Amniotic stem cell (primary cell): ENCODE measurements at places on chromosomes 12 and 14.

- no peak for DNase-seq
These were observed 463.9 kb downstream of the TMTC2 start for GRCh38 chr12:83150465-83151189.

DNA sequence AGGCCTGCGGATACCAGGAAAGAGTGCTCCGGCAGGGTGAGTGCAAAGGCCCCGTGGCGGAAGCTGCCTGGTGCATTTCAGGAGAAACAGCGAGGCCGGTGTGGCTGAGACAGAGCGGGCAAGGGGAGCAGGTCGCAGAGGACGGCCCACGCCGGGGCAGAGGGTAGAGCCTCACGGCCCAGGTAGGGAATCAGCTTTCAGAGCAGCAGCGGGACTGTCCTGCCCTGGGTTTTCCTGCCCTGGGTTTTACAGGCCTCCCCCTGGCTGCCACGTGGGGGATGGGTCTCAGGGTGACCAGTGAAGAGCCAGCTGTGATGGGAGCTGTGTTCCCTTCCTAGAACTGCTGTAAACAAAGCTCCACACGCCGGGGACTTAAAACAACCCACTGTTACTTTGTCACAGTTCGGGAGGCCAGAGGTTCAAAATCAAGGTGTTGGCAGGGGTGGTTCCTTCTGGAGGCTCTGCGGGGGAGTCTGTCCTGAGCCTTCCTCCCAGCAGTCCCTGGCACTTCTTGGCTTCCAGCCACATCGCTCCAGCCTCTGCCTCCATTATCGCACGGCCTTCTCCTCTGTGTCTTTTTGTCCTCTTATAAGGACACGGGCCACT, 10.4 kb downstream of the NCOR2 start:
- DNase-seq: no peak

- DNase-seq: peak; percentile 5
These were observed 50.6 kb downstream of the LRCOL1 start for GRCh38 chr12:132559652-132560363.

DNA sequence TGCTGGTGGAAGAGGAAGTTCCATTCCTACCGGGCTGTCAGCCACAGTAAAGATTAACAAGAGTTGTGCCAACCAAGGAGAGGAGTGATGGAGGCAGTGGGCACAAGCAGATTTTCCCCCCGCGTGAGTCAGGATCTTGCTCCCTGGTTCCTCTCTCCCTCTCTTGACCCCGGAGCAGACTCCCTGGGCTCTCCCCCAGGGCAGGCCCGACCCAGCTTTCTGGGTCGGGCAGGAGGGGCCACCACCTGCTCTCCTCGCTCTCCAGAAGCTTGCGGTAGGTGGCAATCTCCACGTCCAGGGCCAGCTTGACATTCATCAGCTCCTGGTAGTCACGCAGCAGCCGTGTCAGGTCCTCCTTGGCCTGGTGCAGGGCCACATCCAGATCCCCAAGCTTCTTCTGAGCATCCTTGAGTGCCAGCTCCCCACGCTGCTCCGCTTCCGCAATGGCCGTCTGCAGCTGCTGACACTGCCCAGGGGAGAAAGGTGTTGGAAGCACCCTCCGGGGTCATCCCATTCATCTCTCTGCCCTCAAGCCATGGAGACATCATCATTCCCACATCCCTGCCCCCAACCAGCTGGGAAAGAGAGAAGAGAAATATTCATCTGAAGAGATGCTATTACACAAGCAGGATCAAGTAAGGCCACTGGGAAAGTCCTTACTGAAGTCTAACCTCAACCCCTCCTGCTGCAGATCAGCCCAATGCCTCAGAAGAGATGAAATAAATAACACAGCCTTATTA, 9.0 kb upstream of the KRT4 start:
- no peak for DNase-seq

GRCh38 chr12:52156757-52157565, 34.9 kb downstream of the KRT80 start:
- no peak for DNase-seq

GRCh38 chr12:20305470-20305869, 62.9 kb upstream of the PDE3A start:
- no peak for DNase-seq

GRCh38 chr12:131644481-131644880, 66.4 kb upstream of the SFSWAP start:
- DNase-seq: no peak

DNA sequence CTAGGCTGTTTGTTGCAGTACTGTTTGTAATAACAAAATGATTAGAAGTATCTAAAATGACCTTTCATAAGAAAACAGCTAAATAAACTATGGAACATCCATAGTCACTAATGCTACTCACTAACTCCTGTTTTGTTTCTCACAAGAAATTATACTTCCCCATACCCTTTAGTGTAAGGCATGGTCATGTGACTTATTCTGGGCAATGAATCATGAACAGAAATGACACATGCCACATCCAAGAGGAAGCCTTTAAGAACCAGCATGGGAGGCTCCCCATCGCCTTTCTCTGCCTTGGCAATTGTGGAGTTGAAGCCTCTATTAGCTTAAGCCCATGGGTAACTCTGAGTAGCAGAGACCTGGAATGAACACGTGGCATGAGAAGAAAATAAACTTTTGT, 49.3 kb downstream of the KSR2 start:
- no peak for DNase-seq

DNA sequence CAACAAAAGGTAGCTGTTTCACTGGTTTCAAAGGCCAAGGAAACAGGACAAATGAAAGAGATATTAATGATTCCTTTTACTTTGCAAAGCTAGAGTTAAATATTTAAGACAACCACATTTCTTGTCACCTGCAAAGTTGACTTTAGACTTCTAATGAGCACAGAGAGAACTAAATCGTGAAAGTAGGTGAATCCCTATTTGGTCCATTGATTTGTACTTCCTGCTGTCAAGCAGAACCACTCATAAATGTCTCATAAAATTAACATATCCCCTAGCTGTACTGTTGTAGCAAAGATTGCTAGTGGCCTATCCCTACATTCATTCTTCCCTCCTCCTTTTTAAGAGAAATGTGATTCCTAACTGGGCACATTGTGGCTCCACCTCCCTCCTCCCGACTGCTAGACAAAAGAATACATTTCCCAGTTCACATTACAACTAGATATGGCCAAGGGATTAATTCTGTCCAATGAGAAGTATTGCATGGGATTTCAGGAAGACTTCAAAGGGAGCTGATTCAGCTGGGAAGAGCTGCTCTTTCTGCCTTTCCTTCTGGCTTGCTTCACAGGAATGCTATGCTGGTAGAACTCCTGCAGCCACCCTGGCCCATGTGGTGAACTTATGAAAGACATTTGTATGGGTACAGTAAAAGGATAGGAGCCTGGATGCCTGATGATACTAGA, 227.5 kb upstream of the ABCD2 start:
- DNase-seq: no peak

GRCh38 chr12:88914967-88915366, 334.7 kb upstream of the KITLG start:
- DNase-seq: no peak

DNA sequence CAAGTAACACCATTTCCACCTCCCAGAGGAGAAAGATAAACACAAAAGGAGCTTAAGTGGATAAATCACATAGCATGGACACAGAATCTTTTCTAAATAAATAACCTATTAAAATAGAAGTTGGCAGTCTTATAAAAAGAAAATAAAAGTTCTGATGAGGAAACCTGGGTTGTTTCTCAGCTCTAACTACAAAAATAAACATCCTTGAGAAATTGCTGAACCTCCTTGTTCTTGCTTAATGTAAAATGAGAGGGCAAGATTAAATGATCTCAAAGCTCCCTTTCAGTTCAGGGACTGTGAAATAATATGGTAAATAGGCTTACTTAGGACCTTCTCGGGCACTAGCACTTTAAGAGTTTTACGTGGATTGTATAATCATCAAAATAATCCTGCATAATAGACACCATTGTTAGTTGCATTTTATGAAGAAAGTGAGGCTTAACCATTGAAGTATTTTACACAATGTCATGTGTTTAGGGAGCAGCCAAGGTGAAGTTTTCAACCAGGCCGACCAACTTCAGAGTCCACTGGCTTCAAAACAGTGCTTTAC, 214.0 kb upstream of the NOVA1 start:
- DNase-seq: no peak

DNA sequence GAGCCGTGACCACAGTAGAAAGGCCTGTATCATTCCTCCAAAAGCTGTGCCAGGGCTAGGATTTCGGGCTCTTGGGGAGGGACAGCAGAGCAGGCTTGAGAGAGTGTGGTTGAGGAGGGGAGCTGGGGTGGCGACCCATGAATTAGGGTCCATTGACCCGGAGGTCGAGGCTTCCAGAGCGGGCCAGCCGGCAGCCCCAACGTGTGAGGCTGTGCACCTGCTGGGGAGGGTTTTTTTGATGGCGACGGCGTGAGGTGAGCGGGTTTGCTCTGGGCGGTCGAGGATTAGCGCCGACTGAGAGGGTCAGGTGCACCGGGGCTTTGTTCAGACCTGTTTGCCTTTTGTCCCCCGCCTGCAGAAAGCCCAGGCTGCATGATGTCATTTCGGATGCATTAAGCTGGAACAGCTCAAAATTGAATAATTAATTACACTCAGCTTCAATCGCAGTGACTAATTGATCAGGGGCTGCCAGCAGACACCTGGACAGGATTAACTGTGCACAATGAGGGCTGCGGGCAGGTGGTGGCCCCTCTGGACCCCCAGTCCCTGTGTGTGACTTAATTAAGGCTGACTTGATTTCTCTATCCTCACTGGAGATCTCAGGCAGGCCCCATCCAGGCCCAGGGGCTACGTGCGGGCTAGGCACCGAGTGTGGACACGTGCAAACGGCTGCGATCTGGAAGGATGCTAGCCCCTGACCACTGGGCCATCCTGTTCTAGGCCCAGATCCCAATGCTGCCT, 42.1 kb upstream of the MEG3 start:
- no peak for DNase-seq

DNA sequence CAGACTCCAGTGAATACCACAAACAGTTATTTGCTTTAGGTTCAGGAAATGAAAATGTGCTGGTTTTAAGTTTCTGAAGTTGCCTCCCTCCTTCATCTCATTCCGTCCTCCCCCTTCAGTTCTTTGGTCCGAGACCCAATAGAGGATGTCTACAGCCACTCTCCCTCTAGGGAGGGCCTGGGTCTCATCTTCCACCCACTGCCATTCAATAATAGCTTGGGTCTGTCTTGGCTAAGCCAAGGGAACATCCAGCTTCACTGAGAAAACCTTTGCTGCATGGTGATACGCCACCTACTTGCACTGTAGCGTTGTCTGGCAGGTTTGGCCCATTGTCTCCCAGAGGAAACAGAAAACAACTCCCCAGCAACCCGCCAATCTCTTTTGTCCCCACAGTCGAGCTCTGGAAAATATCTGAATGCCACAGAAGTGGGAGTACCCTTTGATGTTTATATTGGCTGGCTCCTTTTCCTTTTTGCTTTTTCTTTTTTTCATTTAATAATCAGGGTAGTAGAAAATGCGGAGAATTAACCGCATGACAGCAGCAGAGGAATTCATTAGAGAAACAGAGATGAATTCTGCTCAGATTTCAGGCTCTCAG, 380.1 kb downstream of the RAD51B start:
- no peak for DNase-seq

GRCh38 chr14:90137807-90138206, 76.0 kb downstream of the KCNK13 start:
- no peak for DNase-seq

GRCh38 chr12:39483597-39483996, 40.7 kb upstream of the KIF21A start:
- no peak for DNase-seq
